Muscle of back (tissue), 13 donors: ENCODE measurements at places on chromosomes 1 and 21.

- DNase-seq, result no peak
These were observed 150.8 kb upstream of the C1orf105 start for GRCh38 chr1:172269644-172270043.

DNA sequence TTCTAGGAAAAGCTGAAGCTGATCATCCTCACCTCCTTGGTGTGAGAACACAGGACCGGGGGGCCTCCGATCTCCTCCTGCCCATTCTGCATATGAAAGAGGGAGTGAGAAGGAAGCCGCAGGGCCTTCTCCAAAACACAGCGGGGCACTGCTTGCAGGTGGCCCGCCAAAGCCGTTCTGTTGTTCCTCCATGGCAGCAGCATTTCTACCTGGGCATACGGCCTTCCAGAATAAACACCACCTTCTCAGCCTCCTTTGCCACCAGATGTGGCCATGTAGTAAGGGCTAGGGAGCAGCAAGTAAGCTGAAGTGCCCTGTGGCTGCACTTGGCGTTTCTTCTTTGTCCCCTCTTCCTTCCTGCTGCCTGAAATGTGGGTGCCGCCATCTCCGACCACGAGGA is 214.9 kb downstream of the TOMM20 start:
- no peak for DNase-seq

- DNase-seq, result no peak
These were observed 1.0 kb downstream of the TRMT1L start for GRCh38 chr1:185155600-185156287.

- no peak for DNase-seq
These were observed 577.6 kb downstream of the MATN1 start for GRCh38 chr1:30145723-30146303.

DNA sequence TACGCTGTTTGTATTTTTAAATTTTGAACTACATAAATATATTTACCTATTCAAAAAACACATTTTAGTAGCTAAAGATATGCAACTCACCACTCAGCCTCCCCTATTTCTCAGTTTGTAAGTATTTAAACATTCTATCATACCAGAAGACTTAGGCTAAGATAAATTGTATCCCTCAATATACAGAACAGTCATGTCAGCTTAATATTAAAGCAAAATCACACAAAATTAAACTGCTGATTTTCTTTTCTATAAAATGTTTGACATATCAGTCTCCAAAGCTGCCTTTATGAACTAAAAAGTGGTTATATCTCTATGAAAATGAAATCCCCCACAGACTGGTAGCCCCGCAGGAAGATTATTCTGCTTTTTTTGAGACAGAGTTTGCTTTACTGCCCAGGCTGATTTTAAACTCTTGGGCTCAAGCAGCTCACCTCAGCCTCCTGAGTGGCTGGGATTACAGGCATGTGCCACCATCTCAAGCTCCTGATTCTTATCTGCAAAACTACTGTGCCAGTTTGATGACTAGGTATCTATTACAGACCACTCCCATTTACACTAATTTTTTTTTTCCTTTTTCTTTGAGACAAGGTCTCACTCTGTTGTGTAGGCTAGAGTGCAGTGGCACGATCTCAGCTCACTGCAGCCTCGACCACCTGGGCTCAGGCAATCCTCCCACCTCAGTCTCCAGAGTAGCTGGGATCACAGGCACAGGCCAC is 37.6 kb downstream of the NRDC start:
- DNase-seq, result no peak

GRCh38 chr21:16071761-16072160 is 342.0 kb downstream of the USP25 start:
- DNase-seq, result peak; percentile 80

DNA sequence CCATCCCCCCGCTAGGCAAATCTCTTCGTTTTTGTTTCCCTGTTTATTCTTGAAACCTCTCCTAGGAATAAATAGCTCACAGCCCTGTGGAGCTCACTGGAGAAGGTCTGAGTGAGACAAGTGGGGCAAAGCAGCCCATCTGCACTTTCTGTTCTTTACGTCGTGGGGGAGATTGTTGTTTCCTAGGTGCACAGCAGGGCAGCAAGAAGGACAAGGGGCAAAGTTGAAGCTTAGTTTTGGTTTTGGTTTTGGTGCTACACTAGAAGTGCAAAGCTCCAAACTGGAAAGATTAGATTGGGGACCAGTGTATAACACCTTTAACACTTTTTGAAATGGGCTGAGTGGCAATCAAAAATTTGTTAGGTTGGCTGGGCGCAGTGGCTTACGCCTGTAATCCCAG is 76.6 kb downstream of the GPR88 start:
- DNase-seq, result no peak

DNA sequence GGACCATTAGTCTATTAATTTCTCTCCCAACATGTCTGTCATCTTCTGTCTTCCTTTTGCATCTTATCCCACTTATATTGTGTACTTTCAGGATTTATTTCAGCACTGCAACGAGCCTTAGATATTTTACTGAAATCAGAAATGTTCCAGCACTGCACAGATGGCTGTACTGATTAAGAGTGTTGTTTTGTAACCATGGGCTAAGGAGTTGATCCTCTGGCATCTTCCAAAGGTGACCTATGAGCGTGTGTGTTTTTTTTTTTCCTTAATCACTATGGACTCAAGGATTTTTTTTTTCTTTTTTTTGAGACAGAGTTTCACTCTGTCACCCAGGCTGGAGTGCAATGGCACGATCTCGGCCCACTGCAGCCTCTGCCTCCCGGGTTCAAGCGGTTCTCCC is 7.1 kb upstream of the DDX59 start:
- DNase-seq, result no peak

- DNase-seq, result no peak
These were observed 96.5 kb upstream of the BTG3 start for GRCh38 chr21:17709266-17709611.

- DNase-seq, result no peak
These were observed 70.9 kb downstream of the TCP10L start for GRCh38 chr21:32514275-32515055.

GRCh38 chr1:14184454-14184853 is 414.0 kb upstream of the KAZN start:
- DNase-seq, result peak; percentile 63

- no peak for DNase-seq
These were observed 143.6 kb downstream of the SPATA46 start for GRCh38 chr1:162233066-162233465.

GRCh38 chr1:226609836-226610455 is 61.4 kb downstream of the STUM start:
- DNase-seq, result peak; percentile 17

DNA sequence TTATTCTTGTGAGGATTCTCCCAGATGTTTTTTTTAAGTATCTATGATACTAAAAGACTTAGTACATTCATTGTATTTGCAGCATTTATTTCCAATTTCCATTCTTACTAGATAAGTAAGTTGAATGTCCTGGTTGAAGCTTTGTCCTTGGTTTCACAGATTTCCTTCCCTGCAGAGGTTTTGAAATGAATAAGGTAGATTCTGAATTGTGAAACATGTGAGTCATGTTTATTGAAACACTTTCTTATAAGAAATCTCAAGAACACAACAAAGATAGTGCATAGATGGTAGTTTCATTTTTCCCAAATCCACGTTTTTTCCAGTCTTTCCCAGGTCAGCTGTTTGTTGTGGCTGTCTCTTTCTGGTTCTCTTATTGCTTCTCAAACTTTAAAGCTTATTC is 24.8 kb downstream of the GABPA start:
- no peak for DNase-seq

DNA sequence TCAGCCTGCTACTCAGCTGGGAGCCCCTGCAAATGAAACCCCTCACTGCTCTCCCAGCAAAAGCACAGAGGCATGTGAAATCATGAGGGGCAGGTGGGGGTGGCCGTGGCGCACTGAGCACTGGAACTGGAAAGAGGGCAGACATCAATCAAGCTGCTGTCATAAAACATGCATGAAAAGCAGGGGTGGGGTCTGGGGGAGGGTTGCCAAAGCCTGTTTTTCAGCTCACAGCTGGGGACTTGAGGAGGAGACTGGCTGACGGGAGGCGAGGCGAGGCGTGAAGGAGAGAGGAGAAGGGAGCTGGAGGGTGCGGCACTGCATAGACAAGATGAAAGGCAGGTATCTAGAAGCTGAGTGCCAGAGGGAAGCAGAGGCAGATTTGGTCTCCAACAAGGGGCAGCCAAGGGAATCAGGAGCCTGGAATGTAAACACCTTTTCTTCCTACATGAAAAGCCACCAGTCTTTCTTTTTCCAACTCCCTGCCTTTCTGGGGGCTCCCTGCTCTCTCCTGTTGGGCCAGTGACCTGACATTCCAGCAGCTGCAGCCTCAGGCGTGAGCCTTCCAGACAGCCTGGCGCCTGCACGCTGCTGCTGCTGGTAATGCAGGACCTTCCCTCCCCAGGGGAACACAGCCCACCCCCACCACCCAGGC is 87.0 kb downstream of the NMNAT2 start:
- peak; percentile 61 for DNase-seq
